ENCODE measurements at places on chromosomes 12 and 14.

GRCh38 chr12:108447168-108447832 is 67.8 kb upstream of the FICD start:
- DNase-seq: no peak

DNA sequence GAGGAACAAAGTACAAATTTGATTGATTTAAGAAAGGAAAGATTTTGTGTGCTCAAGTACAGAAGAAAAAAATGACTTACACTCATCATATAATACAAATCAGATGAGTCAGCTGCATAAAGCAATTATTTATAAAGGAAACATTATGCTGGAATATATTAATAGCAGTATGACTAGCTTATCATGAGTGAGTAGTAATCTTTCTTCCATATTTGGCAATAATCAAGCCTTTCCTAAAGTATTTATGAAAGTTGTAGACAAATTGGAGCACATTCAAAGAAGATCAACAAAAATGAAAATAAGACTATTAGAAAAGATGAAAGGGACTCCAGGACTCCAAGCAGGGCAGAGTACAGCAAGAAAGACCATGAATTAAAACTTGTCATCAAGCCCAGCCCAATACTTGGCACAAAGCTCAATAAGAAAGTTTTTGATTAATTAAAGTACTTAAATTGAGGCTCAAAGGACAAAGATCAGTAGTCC is 32.8 kb downstream of the CCER1 start:
- no peak for DNase-seq

GRCh38 chr12:126354633-126355032 is 1289.4 kb downstream of the AACS start:
- no peak for DNase-seq

GRCh38 chr12:109783135-109783964 is 49.8 kb downstream of the TRPV4 start:
- no peak for DNase-seq

GRCh38 chr12:92074889-92075288 is 70.8 kb downstream of the BTG1 start:
- DNase-seq: no peak

DNA sequence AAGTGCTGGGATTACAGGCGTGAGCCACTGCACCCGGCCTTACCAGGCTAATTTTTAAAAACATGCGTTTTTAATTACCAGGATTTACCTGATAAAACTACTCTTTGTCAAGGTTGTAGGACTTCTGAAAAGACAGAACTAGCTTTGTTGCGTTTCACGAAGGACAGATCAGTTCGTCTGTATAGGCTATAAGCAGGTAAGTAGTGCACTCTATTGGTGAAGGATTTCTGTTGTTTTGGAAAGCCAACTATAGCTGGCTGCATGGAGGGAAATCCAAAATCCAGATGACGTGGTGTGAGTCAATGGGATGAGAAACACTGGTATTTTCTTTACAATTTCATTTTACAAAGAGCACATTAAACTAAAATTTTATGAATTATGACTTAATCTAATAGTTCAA is 14.6 kb downstream of the GNPNAT1 start:
- DNase-seq: no peak

DNA sequence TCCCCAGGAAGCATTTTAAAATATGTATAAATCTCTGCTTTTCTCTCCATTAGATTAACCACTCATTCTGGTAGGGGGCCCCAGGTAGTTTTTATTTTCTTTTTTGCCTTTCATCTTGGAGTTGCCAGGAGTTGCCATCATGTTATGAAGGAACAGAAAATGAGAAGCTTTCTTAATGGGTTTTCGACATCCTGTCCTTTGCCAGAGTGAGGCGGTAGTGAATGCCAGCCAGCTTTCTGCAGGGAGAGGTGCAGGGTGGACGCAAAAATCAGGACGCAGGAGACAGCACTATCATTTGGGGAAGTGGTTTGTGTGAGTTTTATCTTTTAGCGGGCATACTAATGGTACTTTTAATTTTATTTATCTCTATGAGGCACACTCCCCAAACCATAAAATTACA is 1.7 kb downstream of the RASSF8 start:
- no peak for DNase-seq

DNA sequence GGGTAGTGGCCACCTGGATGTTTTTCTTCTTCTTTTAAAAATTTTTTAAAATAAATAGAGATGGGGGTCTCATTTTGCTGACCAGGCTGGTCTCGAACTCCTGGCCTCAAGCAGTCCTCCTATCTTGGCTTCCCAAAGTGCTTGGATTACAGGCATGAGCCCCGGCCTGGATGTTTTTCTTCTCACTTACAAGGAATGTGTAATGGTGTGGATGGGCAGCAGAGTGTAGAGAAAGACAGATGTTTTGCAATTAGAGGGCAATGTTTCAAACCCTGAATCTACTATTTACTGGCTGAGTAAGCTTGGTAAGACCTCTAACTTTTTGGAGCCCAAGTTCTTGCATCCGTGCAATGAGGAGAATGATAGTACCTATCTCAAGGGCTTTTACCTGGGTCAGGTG is 48.1 kb downstream of the ADCK1 start:
- no peak for DNase-seq

GRCh38 chr12:138898-139534 is 72.4 kb downstream of the IQSEC3 start:
- DNase-seq: no peak
